CD4-positive, alpha-beta T cell treated with Interleukin-6 at 100 ng/mL for 8 hours (primary cell): ENCODE measurements at places on chromosomes 5 and 9.

GRCh38 chr9:133681658-133682306 is 45.6 kb downstream of the DBH start:
- no peak for DNase-seq

- no peak for DNase-seq
Observed at GRCh38 chr5:106121972-106122605, 1548.6 kb downstream of the EFNA5 start.

DNA sequence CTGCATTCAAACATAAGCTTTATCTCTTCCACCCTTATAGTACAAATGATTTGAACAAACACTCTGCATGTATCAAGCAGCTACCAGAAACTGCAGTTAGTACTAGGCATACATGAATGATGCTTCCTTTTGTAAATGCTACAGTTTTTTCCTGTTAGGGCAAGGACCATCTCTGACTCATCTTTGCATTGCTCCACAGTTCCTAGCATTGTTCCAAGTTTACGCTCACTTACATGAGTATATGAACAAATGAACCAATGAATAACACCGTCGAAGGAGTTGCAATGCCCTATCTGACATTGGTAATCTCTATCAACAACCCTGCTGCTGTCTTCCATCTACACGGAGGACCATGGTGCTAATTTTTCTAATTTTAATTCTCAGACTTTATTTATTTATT is 2.1 kb upstream of the ALDH7A1 start:
- DNase-seq = no peak

- DNase-seq = no peak
Observed at GRCh38 chr9:88782931-88783710, 208.1 kb upstream of the S1PR3 start.

DNA sequence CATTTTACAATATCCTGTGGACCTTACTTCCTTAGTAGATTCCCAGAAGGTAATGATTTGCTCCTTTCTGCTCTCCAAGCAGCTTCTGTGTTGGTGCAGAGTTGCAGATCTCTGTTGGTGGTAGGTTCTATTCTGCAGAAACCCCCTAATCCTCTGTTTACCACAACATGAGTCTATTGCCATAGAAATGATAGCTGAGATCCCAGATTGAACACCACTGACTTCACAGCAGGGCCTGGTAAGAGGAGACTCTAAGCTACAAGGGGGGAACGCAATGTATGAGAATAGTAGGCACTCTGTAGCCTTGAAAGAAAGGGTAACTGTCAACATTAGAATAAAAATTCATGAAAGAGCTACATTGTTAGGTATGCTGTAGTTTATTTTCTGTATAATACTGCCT is 59.5 kb downstream of the MUSK start:
- DNase-seq = no peak

DNA sequence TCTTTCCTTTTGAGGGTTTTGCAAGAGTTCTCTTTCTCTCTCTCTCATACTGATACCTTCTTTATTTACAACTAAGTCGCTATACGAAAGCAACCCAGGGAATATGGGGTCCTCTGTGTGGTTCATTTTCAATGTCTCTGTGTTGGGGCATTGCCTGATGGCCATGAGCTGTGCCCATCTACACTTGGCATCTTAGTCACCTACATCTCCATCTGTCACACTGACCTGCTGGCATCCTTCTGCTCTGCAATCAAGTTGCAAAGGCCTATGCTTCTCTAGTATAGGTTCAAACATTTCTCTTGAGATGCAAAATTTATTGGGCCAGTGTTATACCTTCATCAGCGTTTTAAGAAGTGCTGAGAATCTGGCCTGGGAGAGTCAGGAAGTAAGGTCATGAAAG is 228.2 kb downstream of the MTRR start:
- no peak for DNase-seq
